ENCODE measurements at places on chromosomes 2 and 18.

DNA sequence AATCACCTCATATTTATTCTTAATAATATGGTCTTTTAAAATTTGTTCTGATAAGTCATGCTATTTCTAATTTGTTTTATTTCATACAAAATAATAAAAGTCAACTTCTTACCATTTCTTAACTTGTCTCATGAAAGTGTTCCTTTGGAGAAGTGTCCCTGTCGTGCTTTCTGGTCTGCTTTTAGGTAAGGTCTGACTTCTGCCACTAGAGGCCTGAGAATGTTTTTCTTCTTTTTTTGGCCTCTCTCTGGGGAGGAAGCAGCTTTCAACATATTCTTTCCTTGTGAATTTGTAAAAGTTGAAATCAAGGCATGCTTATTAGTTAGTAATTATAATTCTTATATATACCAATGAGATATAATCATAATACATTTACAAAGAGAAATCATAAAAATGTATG, 39.4 kb downstream of the MAP2 start:
- no peak overlapping the region for H3K4me3 ChIP-seq
- H3K36me3 ChIP-seq = no peaks in the 10 kb centered on the region
- H3K27ac ChIP-seq = no peak overlapping the region
- H3K4me1 ChIP-seq = no peaks in the 10 kb centered on the region
- no peaks in the 10 kb centered on the region for H3K27me3 ChIP-seq

GRCh38 chr2:199344012-199344411, 113.7 kb downstream of the SATB2 start:
- DNase-seq = no peak
- no peak overlapping the region for H3K27ac ChIP-seq
- no peak overlapping the region for H3K4me3 ChIP-seq
- H3K4me1 ChIP-seq = no peaks in the 10 kb centered on the region
- H3K36me3 ChIP-seq = no peaks in the 10 kb centered on the region

- no peaks in the 10 kb centered on the region for H3K27me3 ChIP-seq
- DNase-seq = no peak
- no peak overlapping the region for H3K4me3 ChIP-seq
- H3K4me1 ChIP-seq = no peaks in the 10 kb centered on the region
- no peak overlapping the region for H3K27ac ChIP-seq
These were observed 299.9 kb downstream of the ZEB2 start for GRCh38 chr2:144219979-144220378.

DNA sequence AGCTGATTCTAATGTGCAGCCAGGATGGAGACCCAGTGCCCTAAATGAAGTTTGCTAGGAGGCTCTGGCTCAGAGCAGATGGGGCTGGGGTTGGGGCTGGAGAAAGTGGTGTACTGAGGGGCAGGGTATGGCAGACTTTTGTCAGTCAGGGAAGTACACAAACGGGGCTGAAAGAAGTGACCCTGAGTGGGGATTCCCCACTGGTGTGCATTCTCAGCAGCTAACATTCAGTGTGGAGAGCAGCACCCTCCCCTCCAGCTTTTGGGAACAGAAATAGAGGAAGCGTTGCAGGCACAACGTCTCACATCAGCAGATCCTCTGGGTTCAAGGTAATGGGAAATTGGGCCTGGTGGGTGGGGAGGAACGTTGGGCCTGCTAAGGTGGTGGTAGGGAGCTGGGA, 89.1 kb upstream of the GCFC2 start:
- no peak overlapping the region for H3K27ac ChIP-seq
- H3K27me3 ChIP-seq = no peaks in the 10 kb centered on the region
- no peaks in the 10 kb centered on the region for H3K4me1 ChIP-seq

- H3K4me1 ChIP-seq = peaks cover 14% of the 10 kb centered on the region
- no peaks in the 10 kb centered on the region for H3K36me3 ChIP-seq
- DNase-seq = no peak
These were observed 12.6 kb upstream of the SATB2 start for GRCh38 chr2:199470361-199470671.

GRCh38 chr2:238397356-238397755, 29.4 kb upstream of the ASB1 start:
- DNase-seq = no peak
- H3K27ac ChIP-seq = no peak overlapping the region
- H3K27me3 ChIP-seq = no peaks in the 10 kb centered on the region
- H3K4me1 ChIP-seq = no peaks in the 10 kb centered on the region

- DNase-seq = no peak
- peaks cover 34% of the 10 kb centered on the region for H3K4me1 ChIP-seq
- no peaks in the 10 kb centered on the region for H3K36me3 ChIP-seq
- no peak overlapping the region for H3K4me3 ChIP-seq
- H3K27ac ChIP-seq = no peak overlapping the region
These were observed 22.0 kb downstream of the SAG start for GRCh38 chr2:233329489-233330135.

DNA sequence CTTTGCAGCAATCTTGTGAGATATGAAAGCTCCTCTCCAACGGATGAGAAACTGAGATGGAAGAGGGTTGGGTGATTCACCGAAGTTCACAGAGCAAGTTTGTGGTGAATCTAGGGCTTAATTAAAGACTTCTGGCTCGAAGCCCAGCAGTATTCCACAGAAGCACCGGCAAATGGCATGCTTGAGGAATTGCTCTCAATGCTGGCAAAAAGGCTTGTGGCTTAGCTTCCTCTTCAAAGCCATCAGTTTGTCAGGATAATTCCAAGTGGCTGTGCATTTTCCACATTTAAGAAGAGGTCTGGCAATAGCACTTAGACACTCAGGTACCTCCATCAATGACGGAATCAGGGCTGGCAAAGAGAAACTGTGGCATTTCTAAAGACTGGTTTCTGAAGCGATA, 98.7 kb upstream of the SLC66A3 start:
- no peaks in the 10 kb centered on the region for H3K27me3 ChIP-seq
- no peaks in the 10 kb centered on the region for H3K36me3 ChIP-seq
- no peaks in the 10 kb centered on the region for H3K4me1 ChIP-seq
- no peak overlapping the region for H3K27ac ChIP-seq

- H3K4me3 ChIP-seq = peak overlapping the region; percentile 32
- no peak for DNase-seq
These were observed 52.1 kb downstream of the NCK2 start for GRCh38 chr2:105796791-105797190.

DNA sequence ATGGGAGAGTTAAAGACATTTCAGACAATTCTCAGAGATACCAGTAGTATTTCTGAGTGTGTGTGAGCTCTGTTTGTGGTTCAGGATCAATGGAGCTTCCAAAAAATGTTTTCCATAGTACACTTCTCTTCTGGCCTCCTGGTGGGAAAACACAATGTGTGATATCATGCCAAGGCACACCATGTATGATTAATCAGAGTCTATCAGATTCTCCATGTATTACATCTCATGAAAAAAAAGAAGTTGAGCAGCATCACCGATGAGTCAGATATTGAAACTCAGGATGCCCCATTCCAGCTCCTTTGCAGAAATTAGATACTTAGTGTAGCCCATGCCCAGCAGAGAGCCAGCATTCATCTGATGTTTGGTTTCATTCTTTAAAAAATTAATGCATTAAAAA, 620.3 kb upstream of the POU3F3 start:
- H3K4me3 ChIP-seq = no peak overlapping the region
- DNase-seq = no peak
- H3K27ac ChIP-seq = no peak overlapping the region
- no peaks in the 10 kb centered on the region for H3K27me3 ChIP-seq

DNA sequence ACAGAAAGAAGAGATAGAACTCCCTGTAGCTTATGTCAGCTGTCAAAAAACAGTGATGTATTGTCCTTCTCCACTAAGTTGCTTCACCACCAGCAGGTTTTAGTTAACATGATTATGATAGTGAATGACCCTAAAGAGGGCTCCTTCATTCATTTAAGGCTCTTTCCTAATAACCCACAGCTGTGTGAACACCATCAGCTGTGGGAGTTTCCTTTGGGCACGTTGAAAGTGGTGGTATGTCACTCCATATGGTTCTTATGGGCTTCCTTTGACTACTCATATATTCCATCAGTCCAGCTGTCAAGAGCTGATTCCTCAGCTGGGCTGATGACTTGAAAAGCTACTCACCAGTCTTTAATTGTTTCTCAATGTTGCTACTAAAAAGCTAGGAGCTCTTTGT, 210.3 kb downstream of the UBE2E3 start:
- H3K27ac ChIP-seq = no peak overlapping the region
- H3K4me3 ChIP-seq = no peak overlapping the region
- DNase-seq = no peak
- no peaks in the 10 kb centered on the region for H3K27me3 ChIP-seq
- H3K4me1 ChIP-seq = no peaks in the 10 kb centered on the region

GRCh38 chr2:214995409-214995808, 143.0 kb downstream of the ABCA12 start:
- no peaks in the 10 kb centered on the region for H3K36me3 ChIP-seq
- H3K4me1 ChIP-seq = no peaks in the 10 kb centered on the region
- no peak overlapping the region for H3K27ac ChIP-seq
- no peak overlapping the region for H3K4me3 ChIP-seq
- DNase-seq = no peak
- H3K27me3 ChIP-seq = no peaks in the 10 kb centered on the region

GRCh38 chr18:2683055-2683454, 27.5 kb downstream of the SMCHD1 start:
- DNase-seq = no peak
- H3K27ac ChIP-seq = no peak overlapping the region
- H3K4me1 ChIP-seq = no peaks in the 10 kb centered on the region
- peaks cover 35% of the 10 kb centered on the region for H3K36me3 ChIP-seq

GRCh38 chr2:138572318-138572717, 70.7 kb downstream of the SPOPL start:
- H3K4me3 ChIP-seq = no peak overlapping the region
- no peaks in the 10 kb centered on the region for H3K4me1 ChIP-seq
- H3K27ac ChIP-seq = no peak overlapping the region
- no peak for DNase-seq
- no peaks in the 10 kb centered on the region for H3K27me3 ChIP-seq

Measured in effector memory CD4-positive, alpha-beta T cell (primary cell).